Cortex of kidney (tissue), 1 donor: ENCODE measurements at places on chromosomes 12 and 14.

GRCh38 chr12:76830436-76830835 lies 48.4 kb downstream of the CSRP2 start:
- DNase-seq, result no peak

DNA sequence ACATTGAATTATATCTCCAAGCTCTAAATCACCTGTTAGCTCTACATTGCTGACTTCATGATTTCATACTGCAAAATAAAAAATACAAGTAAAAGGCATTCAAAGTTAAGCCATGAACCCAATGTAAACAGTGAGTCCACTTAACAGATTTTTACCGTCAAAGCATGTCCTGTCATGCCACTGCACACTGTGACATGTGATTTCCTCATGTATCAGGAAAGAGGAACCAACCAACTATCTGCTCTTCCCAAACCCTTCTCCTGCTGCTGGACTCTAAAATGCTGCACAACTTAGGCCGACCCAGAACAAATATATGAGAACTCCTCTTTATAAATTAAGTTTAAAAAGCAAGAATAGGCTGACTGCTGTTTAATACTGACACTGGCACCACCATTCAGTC lies 37.5 kb downstream of the TM7SF3 start:
- no peak for DNase-seq

DNA sequence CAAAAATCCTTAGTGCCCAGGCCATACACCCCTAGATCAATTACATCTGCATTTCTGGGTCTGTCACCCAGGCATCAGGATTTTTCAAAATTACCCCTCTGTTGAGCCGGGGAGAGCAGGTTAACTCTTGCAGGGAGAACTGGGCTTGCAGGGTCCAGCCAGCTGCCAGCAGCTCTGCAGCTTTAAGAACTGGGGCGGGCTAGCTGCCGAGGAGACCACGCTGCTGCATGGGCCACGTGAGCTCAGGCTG lies at the start of gene DGLUCY:
TSS of gene DGLUCY (plus strand) at position 245 of the 250 bp plus-strand sequence. CDS start 46,222 bp downstream, outside the sequence.
- no peak for DNase-seq

DNA sequence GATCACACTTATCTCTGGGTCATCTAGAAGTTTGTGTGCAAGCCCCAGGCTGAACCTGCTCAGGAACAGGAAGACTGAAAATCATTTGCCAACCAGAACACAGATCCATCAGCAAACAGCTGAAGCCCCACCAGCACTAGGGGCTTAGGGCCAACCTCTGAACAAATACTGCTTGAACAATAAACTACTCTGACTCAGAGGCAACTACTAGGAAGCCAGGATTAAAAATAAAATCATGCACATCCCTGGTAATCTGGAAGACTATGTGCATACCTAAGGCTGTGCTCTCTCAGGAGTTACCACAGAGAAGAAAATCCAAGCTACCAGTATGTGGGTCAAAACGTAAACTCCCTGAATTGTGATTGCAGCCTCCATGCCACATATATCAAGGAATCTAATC lies 15.9 kb downstream of the GALNT8 start:
- no peak for DNase-seq
